AG09319 (cell line): ENCODE measurements at places on chromosomes 7 and 10.

GRCh38 chr10:96998329-96998888, 166.3 kb downstream of the LCOR start:
- DNase-seq = no peak

DNA sequence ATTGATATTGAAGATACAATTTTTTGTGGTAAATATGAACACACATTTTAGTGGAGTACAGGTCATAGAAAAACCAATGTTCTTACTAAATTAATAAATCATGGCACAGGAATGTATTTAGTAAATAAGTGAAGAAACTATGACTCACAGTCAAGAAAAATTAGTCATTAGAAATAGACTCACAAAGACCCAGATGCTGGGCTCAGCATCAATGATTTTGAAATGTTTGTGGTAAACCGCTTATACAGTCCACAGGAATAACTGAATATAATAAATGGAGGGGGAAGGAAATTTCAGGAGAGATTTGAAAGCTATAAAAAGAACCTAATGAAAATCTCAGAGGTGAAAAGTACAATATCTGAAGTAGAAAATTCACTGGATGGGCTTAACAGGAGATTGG, 138.3 kb upstream of the ADCY1 start:
- DNase-seq = peak; percentile 69

GRCh38 chr10:44308935-44309334, 76.0 kb downstream of the CXCL12 start:
- DNase-seq = no peak

- DNase-seq = no peak
Observed at GRCh38 chr10:124545351-124546054, 83.9 kb downstream of the LHPP start.

DNA sequence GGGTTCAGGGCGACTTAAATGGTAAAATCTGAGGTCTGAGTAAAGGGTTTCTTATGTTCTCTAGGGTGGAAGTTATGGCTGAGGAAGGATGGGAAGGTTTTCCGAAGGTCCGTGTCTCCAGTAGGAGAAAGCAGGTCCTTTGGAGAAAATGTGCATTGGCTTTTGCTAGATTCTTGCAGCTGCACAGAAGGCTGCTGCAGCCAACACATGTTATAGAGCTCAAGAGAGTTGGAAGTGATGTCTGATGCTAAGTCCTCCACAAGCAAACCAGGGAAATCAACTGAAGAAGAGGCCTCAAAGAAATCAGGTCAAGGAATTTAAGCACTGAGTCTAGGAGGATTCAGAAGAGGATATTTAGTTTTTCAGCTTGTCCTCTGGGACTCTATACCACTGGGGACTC, 404.6 kb downstream of the LRMDA start:
- no peak for DNase-seq

GRCh38 chr10:51235865-51236264, 161.6 kb downstream of the PRKG1 start:
- DNase-seq = no peak

- DNase-seq = no peak
Observed at GRCh38 chr7:108570146-108570755, 577 bp downstream of the DNAJB9 start.

DNA sequence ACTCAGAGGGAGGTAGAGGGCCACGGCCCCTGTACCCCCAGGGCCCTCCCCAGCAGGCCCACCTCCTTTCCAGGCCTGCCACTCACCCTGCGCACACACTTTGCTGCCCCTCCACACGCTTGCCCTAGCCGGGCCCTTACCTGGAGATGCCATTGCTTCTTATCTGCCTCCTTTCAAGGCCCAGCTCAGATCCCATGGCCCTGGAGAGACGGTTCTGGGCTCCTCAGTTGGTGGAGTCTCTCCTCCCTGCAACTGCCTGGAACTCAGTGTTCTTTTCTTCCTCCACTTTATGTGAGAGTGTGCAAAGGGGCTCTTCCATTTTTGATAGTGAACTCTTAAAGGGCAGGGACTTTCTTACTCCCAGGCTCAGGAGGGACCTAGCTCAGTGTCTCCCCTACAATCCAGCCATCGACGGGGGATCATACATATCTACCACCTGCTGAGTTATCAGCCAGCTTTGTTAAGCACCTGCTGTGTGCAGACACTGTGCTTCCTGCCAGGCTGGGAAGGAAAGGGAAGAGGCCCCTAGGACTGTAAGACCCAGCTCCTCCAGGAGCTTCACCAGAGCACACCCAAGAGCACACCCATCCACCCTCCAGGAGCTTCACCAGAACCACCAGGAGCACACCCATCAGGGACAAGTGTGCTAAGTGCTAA, 89.3 kb upstream of the MACROH2A2 start:
- no peak for DNase-seq

DNA sequence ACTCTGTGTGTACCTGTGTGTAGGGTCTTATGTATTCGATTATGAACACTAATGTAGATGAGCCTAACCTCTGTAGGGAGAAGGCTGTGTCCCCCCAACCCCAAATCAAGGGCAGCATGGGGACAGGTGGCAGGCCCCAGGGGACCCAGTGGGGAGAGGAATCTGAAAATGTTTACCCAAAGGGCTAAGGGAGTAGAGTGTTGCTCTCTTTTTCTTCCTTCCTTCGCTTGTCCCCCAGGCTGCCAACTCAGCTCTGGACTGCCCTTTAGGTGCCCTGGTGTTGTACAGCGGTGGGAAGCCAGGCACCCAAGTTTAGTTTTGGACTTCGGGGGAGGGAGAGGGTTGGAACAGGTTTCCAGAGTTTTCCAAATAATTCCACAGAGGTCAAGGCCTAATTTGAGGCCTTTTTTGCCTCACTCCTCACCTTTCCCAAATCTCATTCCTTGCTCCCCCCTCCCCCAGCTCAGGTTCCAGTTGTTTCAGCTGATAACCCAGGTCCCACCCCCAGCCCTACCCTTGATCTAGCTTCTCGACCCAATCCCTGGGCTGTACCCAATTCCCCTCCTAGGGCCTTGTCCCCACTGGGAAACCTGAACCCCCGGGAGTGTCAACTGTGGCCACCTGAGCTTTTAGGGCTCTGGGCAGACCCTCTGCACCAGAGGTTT, 9.1 kb upstream of the PAX2 start:
- no peak for DNase-seq

- DNase-seq = no peak
Observed at GRCh38 chr7:106752367-106752766, 91.4 kb upstream of the CCDC71L start.

DNA sequence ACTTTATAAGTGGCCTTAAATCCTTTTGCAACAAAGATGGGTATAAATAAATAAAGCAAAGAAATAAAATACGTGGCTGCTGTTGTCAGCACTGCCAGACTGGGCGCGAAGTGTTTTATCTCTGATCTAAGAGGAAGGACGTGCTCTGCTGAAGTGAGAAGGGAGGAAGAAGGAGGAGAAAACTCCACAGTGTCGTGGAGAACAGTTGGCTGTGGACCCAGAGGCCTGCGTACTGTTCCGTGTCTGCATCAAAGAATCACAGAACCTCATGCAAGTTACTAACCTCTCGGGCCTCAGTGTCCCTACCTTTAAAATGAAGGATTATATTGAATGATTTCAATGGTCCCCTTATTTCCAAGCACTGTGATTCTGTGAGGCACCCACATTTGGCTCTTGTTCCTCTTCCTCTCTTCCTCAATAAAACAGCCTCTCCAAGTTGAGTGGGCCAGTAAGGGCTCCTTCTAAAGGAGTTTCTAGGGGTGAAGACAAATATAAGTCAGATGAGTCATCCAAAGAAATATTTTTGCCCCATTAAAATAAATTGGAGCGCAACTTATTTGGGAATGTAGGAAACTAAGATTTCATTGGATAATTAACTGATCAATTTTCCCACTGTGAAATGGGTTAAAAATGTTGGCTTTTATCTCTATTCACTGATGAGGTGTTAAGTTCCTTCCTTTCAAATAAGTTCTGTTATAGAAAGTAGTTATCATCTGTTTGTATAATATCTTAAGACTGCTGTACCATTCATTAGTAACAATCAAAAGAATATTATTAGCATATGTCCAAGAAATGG, 126.9 kb upstream of the EFCAB10 start:
- DNase-seq = no peak

DNA sequence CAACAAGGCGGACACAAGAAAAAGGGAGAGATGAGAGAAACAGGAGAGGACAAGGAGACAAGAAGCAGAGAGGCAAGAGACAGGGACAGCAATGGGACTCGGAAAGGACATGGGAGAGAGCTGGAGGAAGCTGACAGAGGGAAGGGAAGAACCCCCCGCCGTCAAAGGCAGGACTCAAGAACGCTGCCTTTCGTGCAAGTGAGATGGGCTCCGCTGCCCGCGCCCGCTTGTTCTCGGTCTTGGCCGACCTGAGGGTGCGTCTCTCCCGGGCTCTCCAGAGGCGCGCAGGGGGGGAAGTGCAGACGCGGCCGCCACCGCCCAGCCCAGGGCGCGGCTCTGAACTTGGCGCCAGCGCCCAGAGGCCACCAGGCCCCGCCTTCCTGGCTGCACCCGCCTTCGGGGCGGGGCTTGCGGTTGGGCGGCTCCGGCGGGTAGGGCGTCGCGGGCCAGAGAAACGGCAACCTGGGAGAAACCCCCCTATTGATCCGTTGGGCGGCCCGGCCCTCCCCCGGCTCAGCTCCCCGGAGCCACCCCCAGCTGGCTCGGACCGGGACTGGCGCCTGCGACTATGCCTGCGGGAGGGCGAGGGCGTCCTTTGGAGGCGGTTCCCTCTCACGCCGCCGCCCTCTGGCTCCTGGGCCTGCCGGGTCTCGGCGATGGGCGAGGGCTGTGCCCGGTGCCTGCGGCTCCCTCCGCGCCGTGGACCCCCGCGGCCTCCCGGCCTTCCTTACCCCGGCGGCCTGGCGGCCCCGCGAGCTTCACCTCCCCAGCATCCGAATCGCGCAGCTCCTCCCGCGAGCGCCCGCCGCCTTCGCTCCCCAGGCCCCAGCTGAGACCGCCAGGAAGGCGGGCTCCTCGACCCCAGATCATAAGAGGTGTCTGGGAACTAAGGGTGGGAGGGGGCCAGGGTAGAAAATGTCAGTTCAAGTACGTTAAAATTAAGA, 2.2 kb upstream of the ANTXRL start:
- peak; percentile 27 for DNase-seq

DNA sequence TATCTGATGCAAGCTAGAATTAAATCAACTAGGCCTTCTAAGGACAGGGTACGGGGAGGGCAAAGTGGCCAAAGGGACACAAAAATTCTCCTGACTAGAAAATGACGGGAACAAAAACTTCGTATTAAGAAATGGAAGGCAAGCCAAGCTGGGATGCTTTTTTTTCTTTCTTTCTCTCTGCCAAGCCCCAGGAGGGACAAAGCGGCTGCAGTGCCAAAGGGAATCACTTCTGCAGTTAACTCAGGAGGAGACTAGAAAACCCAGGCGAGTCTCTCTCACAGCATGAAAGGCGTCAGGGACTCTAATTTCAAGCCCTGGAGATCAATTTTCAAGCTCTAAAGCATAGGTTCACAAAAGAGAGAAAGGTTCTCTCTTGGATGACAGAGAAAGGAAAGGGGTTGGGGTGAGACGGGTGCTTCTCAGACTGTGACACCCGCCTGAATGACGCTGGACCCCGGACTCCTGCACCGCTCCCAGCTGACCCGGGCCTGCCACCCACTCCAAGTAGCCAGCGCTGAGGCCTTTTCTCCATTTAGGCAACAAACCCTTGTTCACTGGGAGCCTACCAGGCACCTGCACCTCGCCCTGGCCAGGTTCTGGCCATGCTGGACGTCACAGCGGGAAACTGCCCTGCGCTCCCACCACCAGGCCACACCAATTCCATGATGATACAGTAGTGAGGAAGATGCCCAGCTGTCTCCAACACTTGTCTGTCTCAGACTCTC, 56.5 kb downstream of the KIAA1549 start:
- DNase-seq = no peak

- DNase-seq = no peak
Observed at GRCh38 chr10:60388709-60389301, 870 bp downstream of the ANK3 start.

- no peak for DNase-seq
Observed at GRCh38 chr10:103795634-103796270, 59.6 kb downstream of the SH3PXD2A start.

- no peak for DNase-seq
Observed at GRCh38 chr10:28883741-28884423, 206.6 kb downstream of the BAMBI start.

DNA sequence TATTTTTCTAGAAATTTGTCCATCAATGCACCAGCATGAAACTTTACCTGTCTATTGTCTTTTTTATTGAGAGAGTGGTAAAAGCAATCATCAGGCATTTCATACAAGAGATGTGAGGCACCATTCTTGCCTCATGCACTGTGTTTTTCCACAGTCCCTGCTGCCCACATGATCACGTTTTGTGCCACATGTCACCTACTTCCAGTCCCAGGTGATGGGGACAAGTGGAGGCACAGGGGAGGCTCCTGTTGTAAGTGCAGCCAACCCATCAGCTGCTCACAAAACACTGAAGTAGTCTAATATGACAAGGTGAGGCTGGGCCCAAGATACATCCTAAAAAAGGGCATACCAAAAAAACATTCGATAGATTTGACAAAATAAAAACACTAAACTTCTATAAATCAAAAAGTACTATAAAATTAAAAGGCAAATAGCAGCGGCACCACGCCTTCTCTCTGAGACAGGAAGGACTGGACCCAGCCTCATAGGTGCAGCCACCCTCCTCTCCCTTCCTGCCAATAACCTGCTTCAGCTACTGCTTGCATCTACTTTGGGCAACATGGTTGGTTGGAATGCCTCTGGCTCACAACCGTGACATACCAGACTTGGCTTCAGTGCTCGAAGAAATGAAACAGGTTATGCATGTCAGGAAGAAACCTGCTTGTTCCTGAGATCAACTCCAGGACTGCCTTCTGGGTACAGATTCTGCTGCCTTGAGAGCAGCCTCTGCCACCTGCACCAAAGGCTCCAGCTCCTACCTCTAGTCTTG, 2.3 kb downstream of the ZC3HAV1L start:
- no peak for DNase-seq

DNA sequence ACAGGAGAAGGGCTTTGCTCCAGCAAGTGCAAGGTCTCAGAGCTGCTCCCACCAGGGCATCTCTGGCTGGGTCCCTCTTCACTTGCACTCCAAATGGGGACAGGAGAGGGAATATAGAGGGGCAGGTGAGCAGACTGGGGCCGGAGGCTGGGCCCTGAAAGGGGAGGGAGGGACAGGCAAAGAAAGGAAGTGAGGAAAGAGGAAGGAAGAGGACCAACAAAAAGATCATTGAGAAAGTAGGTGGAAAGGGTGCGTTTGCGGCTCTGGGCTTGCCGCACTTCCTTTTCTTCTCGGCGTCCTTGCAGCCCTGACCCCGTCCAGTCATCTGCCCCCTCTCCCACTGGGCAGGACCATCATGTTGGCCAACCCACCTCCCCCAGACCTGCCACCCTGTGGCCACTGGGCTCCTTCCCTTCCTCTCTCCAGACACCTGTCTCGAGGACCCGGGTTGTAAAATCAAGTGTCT, 14.0 kb downstream of the ITPRIP start:
- no peak for DNase-seq

GRCh38 chr10:21529032-21529910, 3.8 kb upstream of the SKIDA1 start:
- no peak for DNase-seq

- DNase-seq = no peak
Observed at GRCh38 chr7:7203813-7204575, 21.6 kb downstream of the C1GALT1 start.

- peak; percentile 18 for DNase-seq
Observed at GRCh38 chr7:33459340-33459751, 330.0 kb downstream of the BBS9 start.
